Renal cortex interstitium (tissue), 15 donors: ENCODE measurements at places on chromosomes 12 and 14. TPM values are rescaled to one million over a fixed set of nuclear protein-coding genes. Genes with fewer than 3 reads are reported as not detected.

CCDC197 gene
- polyA plus RNA-seq = not detected

GALNT9 gene
- polyA plus RNA-seq = 7.3 TPM

HSP90AA1 gene
- 750 TPM for polyA plus RNA-seq

MYBPC1 gene
- polyA plus RNA-seq = 1.0 TPM

EIF2S3B gene
- polyA plus RNA-seq = 2.6 TPM

GPR65 gene
- 0.50 TPM for polyA plus RNA-seq

KIF26A gene
- polyA plus RNA-seq = 12.8 TPM

NELL2 gene
- polyA plus RNA-seq = 19.7 TPM

OGFOD2 gene
- 21.2 TPM for polyA plus RNA-seq

PRB3 gene
- not detected for polyA plus RNA-seq

USP15 gene
- polyA plus RNA-seq = 56.5 TPM

ETFBKMT gene
- 5.3 TPM for polyA plus RNA-seq

RGS6 gene
- 1.4 TPM for polyA plus RNA-seq

TDRD9 gene
- 3.8 TPM for polyA plus RNA-seq

KITLG gene
- 29.2 TPM for polyA plus RNA-seq

INHBE gene
- polyA plus RNA-seq = 0.65 TPM

SYCP3 gene
- polyA plus RNA-seq = 0.73 TPM

C1QL4 gene
- polyA plus RNA-seq = 0.98 TPM

PTPRR gene
- 0.87 TPM for polyA plus RNA-seq

LRRC43 gene
- 7.7 TPM for polyA plus RNA-seq

CDC42BPB gene
- polyA plus RNA-seq = 84.0 TPM

OR6C68 gene
- not detected for polyA plus RNA-seq

KERA gene
- polyA plus RNA-seq = not detected

ANO4 gene
- 2.0 TPM for polyA plus RNA-seq

GPR84 gene
- polyA plus RNA-seq = 0.20 TPM

TMCC3 gene
- 41.5 TPM for polyA plus RNA-seq

PZP gene
- 0.88 TPM for polyA plus RNA-seq

SLC35F4 gene
- polyA plus RNA-seq = 3.4 TPM

JPH4 gene
- polyA plus RNA-seq = 11.6 TPM

KCNH5 gene
- polyA plus RNA-seq = 0.09 TPM

HVCN1 gene
- 8.9 TPM for polyA plus RNA-seq

GRIP1 gene
- polyA plus RNA-seq = 26.7 TPM

MANSC4 gene
- polyA plus RNA-seq = 0.16 TPM

TAS2R10 gene
- 3.3 TPM for polyA plus RNA-seq

KRT71 gene
- polyA plus RNA-seq = not detected

SLC25A47 gene
- polyA plus RNA-seq = not detected

PAH gene
- 68.7 TPM for polyA plus RNA-seq

PAPOLA gene
- 241 TPM for polyA plus RNA-seq
